ENCODE measurements at places on chromosomes 1 and 21.

DNA sequence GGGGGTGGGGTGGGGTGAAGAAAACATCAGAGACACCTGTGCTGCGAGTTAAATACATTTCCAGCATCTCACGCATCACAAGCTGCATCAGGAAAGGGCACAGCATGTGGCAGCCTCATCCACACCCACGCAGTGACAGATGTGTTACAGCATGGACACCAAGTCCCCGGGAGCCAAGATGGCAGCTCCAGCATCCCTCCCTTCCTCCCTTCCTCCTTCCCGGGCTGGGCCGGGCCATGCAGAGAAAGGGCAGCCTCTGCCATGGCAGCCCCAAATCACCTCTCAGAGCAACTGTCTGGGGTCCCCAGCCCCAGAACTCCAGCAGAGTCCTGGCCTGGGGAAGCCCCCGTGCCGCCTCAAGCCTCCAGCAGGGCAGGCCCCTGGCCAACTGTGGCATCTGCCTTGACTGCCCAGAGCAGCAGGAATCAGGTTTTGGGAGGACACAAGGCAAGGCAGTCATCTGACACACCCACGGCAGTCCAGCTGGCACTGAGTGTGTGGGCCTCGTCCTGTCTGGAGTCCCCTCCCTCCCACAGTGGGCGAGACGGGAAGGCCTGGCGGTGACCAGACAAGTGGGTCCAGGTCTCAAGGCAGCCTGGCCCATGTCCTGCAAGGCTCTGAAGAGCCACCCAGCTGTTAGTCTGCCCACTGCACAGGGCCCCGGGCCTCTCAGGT lies 6.2 kb downstream of the SMIM1 start:
- no peak for DNase-seq

DNA sequence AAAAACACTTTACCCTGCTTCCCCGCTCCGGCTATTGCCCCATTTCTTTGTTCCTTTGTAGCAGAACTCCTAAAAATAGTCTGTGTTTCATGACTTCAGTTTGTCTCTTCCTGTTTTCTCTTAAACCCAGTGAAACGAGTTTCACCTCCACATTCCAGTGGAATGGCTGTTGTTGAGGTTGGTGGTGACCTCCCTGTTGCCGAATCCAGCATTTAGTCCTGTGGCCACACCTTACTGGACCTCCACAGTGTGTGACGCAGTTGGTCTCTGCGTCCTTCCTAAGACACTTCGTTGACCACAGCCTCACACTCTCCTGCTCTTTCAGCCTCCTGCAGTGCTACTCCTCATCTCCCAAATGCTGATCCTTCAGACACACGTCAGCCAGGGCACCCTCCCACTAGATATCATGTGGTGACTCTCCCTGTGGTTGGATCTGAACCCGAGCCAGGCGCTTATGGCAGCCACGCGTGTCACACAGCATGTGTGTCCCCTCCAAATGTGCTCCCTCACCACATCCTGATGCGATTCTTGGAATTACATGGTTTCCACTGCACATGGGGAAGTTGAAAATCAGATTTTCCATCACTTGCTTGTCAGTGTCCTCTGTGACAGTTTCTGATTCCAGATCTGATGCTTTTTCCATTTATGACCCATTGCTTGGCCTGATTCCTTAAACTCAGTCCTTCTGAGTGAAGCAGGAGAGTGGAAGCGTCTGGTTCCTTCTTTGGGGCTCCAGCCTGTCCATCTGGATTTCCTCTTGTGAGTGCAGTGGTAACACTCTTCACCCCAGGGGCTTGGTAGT lies 99.1 kb upstream of the ARTN start:
- DNase-seq, result peak; percentile 46

DNA sequence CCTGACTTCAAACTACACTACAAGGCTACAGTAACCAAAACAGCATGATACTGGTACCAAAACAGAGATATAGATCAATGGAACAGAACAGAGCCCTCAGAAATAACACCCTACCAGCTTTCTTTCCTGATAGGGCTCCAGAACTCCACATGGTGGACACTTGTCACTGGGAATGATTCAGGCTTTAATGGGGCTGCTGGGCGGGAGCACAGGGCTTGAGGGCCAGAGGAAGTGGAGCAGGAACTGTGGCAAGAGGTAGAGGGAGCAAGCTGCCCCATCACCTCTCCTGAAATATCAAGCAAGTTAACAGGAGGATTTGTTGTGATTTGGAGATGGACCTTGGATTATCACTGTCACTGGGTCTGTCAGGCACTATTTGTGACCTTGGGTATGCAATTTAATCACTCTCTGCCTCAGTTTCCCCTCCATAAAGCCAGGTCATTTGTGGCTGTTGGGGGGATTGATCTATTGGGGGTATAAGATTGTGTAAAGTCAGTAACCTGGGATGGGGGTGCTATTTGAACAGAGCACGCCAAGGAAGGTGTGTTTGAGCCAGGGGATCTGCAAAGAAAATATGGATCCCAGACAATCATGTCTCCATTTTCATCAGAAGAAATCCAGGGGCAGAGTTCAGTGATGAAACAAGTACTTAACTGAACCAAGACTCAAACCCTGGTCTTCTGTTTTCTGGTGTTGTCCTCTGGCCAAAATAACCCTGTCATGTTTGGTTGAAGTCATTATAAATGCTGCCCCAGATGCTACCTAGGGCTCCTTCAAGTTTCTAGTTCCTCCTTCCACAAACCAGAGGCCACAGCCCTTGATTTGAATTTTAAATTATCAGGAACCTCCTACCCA lies 25.2 kb downstream of the ETS2 start:
- no peak for DNase-seq

- DNase-seq, result no peak
Observed at GRCh38 chr1:182714546-182714945, 30.2 kb upstream of the RGS8 start.

DNA sequence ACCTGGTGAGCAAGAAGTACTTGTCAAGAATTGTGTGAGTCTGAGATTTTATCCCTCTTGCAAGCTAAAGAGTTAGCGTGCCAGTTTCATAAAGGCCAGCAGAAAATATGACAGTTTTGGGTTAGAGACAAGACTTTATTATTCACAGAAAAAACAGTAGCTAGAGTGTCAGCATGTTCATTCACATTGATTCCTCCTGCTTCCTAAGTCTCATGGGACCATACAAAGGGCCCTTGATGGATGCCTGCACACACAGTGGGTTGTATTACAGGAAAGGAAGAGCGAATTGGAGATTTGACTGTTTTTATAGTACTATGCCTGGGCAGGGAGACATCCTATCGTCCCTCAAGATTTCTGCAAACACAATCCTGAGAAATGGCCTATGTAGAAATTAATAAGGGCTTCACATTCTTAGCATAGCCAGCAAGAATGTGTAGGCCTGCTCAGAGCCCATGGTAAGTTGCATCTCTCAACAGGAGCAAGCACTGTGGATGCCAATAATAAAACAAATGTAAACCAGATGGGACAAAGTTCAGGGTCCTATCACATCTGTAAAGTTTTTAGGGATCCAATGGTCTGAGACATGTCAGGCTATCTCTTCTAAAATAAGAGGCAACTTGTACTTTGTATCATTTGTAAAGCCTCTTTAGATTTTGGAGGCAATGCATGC lies 4.0 kb upstream of the ASPM start:
- DNase-seq, result peak; percentile 47

DNA sequence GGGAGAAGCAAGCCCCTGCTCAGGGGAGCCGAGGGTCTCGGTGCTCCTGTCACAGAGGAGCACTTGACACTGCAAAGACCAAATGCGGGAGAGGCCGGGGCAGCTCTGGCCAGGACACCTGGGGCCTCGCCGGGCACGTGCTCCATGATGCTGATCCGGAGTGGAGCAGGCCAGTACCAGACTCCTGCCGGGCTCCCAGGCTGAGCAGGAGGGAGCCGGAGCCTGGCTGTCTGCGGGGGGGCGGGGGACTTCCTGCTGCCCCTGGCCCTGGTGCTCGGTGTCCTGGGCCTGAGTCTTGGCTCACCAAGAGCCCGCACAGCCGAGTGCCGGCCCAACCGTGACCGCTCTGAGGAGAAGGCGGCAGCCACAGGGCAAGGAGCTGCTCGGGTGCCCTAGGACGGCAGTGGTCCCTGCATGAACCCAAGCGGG lies 38.5 kb upstream of the TMEM52 start:
- no peak for DNase-seq

- DNase-seq, result no peak
Observed at GRCh38 chr1:42348498-42348897, 13.5 kb upstream of the FOXJ3 start.

- peak; percentile 24 for DNase-seq
Observed at GRCh38 chr1:92695104-92695503, 89.8 kb downstream of the EVI5 start.

DNA sequence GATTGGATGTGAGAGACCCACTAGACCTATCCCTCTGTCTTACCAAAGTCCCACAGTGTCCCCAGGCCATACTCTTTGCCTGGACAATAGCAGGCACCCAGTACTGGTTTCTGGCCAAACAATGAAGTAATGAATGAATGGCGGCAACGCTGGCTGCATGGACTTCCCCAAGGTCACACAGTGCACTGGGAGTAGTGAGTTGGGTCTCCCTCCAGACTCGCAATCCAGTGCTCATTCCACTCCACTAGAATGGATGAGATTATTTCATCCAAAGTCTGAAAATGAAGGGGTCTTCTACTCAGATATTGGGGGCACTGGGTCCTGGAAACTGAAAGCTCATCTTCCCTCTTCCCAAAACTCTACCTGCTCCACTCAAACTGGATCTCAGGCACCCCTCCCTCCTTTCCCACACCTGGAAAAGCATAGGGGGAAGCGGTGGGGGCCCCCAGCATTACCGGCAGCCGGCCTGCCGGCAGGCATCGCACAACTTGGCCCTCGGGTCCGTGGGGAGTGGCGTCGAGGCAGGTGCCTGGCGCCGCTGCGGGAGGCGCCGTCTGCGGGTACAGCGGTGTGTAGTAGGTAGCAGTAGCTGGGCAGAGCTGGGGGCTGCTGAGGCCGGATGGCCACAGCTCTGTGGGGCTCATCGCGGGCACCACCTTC lies 816 bp downstream of the E2F2 start:
- no peak for DNase-seq

GRCh38 chr1:182170891-182171461 lies 109.5 kb upstream of the ZNF648 start:
- peak; percentile 69 for DNase-seq

DNA sequence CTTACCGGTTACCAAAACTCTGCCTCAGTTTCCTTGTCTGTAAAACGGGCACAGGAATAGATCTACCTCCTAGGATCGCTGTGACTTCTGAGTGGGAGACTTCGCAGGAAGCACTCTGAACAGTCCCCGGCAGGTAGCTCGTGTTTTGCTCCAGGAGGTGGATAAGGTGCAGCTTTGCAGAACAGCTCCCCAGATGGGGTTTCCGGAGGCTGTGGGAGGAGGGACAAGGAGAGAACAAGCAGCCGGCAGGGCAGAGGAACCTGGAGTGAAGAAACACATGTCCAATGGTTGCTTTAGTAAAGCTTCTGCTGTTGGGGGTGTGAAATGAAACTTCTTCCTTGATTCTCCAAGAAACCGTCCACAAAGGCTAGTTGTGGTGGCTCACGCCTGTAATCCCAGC lies 95.5 kb upstream of the TARDBP start:
- no peak for DNase-seq

GRCh38 chr1:92123868-92124267 lies 43.7 kb downstream of the BTBD8 start:
- no peak for DNase-seq

GRCh38 chr1:24502709-24503058 lies at the start of gene RCAN3:
RCAN3 (plus strand) TSS chr1:24502836; CDS start chr1:24514373, 11,537 bp downstream.
- DNase-seq, result peak; percentile 94

GRCh38 chr1:221689138-221689537 lies 52.8 kb downstream of the DUSP10 start:
- DNase-seq, result no peak

- DNase-seq, result peak; percentile 77
Observed at GRCh38 chr1:161119092-161119903, 1.4 kb downstream of the NIT1 start.

GRCh38 chr1:194598098-194598497 lies 1411.7 kb upstream of the B3GALT2 start:
- no peak for DNase-seq

- DNase-seq, result no peak
Observed at GRCh38 chr1:4126731-4127591, 226.9 kb upstream of the C1orf174 start.

DNA sequence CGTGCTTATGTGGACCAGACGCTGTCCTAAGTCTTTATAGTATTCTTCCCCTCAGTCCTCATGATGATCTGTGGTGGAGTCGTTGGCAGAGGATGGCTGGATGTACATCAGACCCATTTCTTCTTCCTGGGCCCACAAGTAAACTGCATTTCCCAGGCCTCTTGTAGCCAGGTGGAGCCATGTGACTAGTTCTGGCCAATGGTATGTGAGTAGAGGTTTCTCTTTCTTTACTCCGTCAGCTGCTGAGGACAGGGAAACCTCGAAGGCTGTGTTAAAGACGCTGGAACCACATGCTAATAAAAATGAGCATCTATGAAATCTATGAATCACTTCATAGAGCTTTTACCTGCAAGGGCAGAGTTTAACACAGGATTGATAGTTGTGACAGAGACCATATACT lies 18.7 kb upstream of the ZNF362 start:
- DNase-seq, result no peak

DNA sequence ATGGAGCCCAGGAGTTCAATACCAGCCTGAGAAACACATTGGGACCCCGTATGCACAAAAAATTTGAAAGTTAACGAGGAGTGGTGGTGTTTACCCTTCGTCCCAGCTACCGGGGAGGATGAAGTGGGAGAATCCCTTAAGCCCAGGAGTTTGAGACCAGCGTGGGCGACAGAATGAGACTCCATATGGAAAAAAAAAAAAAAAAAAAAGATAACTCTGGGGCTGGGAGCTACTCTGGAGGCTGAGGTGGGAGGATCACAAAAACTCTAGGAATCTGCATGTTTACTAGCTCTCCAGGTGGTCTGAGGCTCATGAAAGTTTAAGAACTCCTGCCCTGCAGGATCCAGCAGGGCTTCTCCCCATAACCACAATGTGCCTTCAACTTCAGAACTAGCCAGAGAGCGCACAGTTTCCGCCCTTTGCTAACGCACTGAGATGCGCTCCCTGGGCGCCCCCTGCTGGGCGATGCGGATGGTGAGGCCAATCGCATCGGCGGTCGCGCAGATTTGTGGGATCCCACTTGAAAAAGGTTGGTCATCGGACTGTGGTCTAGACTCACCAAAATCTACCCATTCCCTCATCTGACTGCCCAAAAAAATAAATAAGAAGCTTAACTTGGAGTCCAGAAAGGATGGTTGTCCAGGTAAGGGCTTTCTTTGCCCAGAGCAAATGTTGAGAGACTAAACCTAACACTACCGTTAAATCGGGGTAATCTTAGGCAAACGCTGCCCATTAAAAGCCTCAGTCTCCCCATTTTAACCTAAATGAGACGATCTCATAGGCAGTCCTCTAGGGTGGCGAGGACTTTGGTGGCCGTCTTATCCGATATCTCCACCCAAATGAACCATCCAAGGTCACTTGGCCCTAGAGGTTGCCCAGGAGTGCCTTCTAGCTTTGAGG lies 8.8 kb downstream of the ZNF683 start:
- DNase-seq, result peak; percentile 75

DNA sequence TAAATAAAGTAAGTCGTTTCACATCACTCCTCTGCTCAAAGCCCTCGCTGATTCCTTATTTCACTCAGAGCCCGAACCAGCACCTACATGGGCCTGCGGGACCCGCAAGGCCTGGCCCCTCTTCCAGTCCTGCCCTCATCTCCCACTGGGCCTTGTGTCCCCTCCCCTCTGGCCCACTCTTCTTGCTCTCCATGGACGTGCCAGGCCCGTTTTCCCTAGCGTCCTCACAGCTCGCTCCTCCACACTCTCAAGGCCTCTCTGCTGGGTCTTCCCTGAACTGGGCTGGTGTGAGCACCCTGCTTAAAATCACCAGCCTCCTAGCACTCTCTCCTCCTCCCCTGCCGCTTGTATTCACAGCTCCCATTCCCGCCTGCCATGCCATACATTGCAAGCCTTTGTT lies 237.9 kb downstream of the FOXD2 start:
- DNase-seq, result no peak

GRCh38 chr1:225879521-225880221 lies 2.5 kb downstream of the TMEM63A start:
- no peak for DNase-seq
